ENCODE measurements at places on chromosomes 3 and 15. TPM values are rescaled to one million over a fixed set of nuclear protein-coding genes. Genes with fewer than 3 reads are reported as not detected.

GRCh38 chr15:29788433-29789034 lies 33.7 kb downstream of the TJP1 start:
- no peak for DNase-seq

DNA sequence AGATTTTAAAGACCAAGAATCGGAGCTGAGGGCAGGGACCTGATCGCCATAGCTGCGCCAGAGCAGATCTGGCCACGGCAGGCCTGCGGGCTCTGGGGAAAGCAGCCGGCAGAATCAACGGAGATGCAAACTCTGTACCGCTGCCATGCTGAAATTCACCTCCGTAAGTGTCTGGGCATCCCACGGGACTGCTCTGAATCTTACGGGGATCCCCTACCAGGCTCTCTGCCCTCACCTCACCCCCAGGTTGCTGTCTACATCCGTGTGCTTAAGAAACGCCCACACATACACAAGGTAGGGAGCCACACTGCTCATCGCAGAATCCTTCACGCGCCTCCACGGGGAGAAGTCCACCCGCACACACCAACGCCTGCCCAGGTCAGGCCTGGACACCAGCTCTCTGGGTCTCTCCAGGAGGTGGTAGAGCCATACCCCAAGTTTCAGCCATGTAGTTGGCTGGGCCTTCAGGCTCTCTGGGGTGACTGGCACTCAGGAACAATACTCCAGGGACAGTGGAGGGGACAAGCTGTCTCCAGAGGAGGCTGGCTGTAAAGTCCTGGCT lies 33.5 kb downstream of the FAM174B start:
- no peak for DNase-seq

Gene DGKG
- total RNA-seq: 10.1 TPM

GRCh38 chr3:102505542-102505941 lies 70.7 kb downstream of the ZPLD1 start:
- DNase-seq: no peak

DNA sequence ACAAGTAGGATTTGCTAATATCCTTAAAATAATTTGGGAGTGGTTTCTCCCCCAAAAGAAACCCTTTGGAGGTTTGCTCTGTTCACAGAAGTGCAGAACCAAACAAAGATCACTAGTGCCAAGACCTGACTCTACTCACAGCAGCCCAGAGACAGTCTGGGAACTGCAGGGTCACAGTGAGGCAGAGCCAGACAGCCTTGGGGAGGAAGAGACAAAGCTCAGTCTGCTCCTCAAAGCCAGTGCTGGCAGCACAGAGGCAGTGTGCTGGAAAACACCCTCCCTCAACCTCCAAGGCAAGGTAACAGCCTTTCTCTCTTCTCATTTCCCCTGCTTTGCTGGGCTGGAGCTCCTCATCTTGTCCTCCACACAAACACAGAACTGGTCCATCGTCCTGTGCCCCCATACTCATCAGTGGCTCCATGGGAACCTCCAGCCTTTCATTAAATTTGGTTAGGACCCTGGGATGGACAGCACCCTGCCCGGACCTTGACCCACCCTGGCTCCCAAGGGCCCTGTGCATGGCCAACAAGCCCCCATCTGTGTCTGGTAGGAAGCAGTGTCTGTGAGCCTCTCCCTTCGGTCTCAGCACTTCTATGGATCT lies 12.6 kb downstream of the RAB6B start:
- no peak for DNase-seq
